ENCODE measurements at places on chromosomes 7 and 10.

DNA sequence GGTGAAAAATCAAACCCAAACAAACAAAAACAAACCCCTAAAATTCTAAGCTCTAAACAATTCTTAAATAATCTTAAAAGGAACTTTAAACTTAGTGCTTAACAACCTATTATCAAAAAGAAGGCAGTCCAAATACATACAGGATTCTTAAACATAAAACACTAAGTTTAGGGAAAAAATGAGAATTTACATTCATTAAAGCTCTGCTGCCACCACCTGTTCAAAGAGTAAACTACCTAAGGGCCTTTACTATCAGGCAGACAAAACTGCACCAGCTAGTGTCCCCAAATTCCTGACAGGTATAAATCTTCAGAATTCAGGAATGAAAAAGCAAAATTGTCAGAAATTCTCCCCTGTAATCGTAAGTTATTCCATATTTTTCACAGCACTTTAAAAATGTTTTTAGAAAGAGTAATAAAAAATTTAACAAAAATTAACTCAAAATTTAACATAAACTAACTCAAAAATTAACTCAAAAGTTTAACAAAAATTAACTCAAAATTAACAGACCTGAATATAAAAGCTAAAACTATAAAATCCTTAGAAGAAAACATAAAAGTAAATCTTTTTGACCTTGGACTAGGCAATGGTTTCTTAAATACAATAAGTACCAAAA lies 55.1 kb downstream of the PDZD8 start:
- DNase-seq, result no peak

GRCh38 chr10:12929381-12929780 lies 72.1 kb downstream of the CCDC3 start:
- no peak for DNase-seq

DNA sequence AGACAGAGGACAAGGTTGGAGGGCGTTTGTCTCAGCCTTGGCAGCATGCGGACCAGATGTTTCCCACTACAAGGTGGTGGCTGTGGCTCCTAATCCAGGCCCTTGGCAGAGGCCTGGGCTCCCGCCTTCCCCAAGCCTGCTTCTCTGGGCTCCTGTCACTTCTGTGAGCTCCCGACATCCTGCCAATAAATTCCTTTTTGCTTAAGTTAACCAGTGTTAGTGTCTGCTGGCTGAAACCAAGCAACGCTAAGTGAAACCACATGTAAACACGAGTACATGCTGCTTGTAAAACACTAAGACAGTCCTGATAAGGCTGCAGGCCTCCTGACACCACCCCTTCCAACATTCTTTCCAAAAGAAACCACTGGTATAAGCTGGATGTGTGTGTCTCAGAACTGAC lies 263.6 kb upstream of the ZMIZ1 start:
- no peak for DNase-seq

DNA sequence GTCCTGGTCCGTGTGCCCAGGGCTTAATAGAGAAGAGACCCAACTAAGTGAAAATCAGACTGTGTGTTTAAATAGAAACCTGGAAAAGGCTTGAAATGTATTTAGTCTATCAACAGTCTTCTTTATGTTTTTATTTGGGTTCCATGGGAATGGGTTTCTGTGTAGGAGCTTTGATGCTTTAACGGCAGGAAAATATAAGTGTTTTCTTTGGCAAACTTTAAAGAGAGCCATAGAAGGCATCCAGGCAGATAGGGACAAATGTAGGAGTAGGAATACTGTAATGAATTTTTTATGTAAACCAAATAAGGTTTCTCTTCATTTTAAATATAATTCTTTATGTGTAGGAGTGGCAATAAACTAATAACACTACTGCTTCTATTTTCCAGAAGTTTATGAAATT lies 989.0 kb downstream of the GATA3 start:
- DNase-seq, result no peak

GRCh38 chr7:157669768-157670351 lies 333.1 kb downstream of the DNAJB6 start:
- DNase-seq, result no peak

DNA sequence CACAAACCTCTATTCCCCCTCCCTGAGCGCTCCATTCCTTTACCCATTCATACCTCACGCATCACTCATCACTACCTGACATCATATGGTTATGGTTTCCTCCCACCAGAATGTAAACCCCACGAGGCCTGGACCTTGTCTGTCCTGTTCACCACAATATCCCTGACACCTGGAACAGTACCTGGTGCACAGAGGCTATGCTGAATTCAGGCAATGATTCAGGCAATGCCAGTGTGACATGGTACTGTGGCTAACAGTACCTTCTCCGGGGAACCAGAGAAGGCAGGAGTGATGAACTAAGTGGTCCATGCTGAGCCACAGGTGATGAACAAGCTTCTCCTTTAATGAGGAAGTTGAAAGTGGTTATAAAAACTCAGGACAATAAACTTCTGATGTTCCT lies 202.5 kb upstream of the PLXNA4 start:
- no peak for DNase-seq

- DNase-seq, result no peak
Measured at GRCh38 chr7:27409776-27410175, 167.2 kb downstream of the EVX1 start.

DNA sequence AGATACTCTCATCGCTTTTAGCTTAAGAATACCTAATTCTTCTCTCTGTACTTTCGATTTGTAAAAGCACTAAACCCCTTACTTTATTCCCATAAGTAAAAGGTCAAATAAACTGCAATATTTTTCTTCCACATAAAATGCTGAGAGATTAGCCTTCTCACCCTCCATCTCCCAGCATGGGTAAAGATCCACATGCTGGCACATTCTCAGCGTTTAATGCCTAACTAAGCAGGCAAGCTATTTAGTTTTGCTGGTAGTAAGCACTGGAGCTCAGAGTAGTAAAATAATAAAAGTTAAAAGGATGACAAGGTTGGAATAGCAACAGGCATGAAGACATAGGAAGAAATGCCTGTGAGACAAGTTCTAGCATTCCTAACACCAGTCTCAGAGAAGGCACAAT lies 65.9 kb upstream of the NEBL start:
- DNase-seq, result no peak

- DNase-seq, result no peak
Measured at GRCh38 chr10:112045938-112046337, 137.6 kb downstream of the GPAM start.

DNA sequence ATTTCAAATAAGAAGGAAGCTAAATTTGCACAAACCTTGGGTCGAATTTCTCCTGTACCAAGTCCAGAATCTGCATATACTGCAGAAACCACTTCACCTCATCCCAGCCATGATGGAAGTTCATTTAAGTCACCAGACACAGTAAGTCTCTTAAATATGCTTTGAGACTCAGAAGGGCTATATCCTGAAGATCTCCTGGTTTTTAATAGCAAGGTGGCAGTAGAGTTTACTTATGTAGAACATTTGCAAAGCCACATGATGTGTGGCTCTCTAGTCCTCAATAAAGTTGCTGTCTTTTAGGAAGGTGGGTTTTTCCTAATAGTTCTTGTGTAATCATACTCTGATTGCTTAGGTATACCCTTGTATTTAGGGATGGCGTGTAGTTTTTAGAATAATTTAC lies 8.7 kb downstream of the DBF4 start:
- DNase-seq, result no peak

GRCh38 chr7:157682064-157682945 lies 345.5 kb downstream of the DNAJB6 start:
- DNase-seq, result no peak

DNA sequence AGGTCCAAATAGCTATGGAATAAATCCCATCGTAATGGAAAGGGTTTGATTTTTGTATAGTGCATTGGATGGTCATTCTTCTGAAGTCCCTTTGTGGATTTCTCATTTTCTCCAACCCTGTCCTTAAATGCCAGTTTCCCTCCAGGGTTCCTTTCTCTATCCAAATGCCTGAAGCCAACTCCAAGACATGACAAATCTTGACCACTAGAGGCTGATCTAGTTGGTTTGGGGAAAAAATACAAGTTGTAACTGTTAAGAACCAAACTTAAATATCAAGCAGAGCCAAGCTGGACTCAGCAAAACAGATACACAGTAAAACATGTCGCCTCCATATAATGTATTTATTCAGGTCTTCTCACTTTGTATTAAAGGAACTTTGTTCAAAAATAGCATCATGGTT lies 28.7 kb downstream of the FRMD4A start:
- DNase-seq, result no peak

- DNase-seq, result no peak
Measured at GRCh38 chr10:83078160-83078559, 1061.1 kb upstream of the GHITM start.

- no peak for DNase-seq
Measured at GRCh38 chr7:51292596-51292995, 24.0 kb downstream of the COBL start.

GRCh38 chr10:22564060-22564459 lies 150.3 kb downstream of the PIP4K2A start:
- DNase-seq, result no peak

GRCh38 chr10:102492344-102492939 lies 10.1 kb downstream of the ACTR1A start:
- no peak for DNase-seq

DNA sequence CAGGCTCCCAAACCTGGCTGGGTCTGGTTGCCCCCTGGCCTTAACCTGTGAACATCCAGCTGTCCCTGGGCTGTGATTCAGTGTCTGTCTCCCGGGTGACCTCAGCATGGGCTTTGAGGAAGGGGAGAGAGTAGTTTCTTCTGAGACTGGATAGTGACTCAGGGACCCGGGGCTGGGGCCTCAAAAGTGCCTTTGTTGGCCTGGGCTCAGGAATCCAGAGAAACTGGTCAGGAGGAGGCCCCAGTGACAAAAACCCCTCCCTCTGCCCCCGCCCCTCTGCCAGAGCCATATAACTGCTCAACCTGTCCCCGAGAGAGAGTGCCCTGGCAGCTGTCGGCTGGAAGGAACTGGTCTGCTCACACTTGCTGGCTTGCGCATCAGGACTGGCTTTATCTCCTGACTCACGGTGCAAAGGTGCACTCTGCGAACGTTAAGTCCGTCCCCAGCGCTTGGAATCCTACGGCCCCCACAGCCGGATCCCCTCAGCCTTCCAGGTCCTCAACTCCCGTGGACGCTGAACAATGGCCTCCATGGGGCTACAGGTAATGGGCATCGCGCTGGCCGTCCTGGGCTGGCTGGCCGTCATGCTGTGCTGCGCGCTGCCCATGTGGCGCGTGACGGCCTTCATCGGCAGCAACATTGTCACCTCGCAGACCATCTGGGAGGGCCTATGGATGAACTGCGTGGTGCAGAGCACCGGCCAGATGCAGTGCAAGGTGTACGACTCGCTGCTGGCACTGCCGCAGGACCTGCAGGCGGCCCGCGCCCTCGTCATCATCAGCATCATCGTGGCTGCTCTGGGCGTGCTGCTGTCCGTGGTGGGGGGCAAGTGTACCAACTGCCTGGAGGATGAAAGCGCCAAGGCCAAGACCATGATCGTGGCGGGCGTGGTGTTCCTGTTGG lies at the start of gene CLDN4:
Gene CLDN4 (plus strand): TSS at position 316 of the 903 bp plus-strand sequence. CDS start 206 bp downstream, at position 522.
- DNase-seq, result no peak

GRCh38 chr7:116449950-116450349 lies 49.6 kb upstream of the CAV2 start:
- no peak for DNase-seq

- DNase-seq, result no peak
Measured at GRCh38 chr10:122143238-122143841, 127.8 kb upstream of the BTBD16 start.

GRCh38 chr7:28096713-28097112 lies 83.9 kb downstream of the JAZF1 start:
- DNase-seq, result no peak
